HepG2 (cell line): ENCODE measurements at places on chromosomes 4 and X. TPM values are rescaled to one million over a fixed set of nuclear protein-coding genes. Genes with fewer than 3 reads are reported as not detected.

DNA sequence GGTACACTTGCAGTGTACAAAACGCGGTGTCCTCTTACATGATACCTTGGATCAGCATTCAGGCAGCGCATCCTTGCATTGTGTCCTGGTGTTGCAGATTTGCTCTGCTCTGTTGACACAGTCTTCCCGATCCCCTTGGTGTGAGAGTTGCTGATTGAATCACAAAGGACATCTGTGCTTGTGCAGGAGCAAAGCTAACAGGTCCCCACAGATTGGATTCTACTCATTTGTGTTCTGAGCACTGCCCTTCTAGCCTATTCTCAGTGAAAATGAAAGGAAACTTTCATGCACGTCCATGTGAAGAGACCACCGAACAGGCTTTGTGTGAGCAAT lies 171.4 kb downstream of the FRMPD4 start:
- DNase-seq = no peak
- no peak overlapping the region for H3K4me3 ChIP-seq
- no peak overlapping the region for H3K27ac ChIP-seq
- H3K36me3 ChIP-seq = no peaks in the 10 kb centered on the region
- H3K4me1 ChIP-seq = no peaks in the 10 kb centered on the region

DNA sequence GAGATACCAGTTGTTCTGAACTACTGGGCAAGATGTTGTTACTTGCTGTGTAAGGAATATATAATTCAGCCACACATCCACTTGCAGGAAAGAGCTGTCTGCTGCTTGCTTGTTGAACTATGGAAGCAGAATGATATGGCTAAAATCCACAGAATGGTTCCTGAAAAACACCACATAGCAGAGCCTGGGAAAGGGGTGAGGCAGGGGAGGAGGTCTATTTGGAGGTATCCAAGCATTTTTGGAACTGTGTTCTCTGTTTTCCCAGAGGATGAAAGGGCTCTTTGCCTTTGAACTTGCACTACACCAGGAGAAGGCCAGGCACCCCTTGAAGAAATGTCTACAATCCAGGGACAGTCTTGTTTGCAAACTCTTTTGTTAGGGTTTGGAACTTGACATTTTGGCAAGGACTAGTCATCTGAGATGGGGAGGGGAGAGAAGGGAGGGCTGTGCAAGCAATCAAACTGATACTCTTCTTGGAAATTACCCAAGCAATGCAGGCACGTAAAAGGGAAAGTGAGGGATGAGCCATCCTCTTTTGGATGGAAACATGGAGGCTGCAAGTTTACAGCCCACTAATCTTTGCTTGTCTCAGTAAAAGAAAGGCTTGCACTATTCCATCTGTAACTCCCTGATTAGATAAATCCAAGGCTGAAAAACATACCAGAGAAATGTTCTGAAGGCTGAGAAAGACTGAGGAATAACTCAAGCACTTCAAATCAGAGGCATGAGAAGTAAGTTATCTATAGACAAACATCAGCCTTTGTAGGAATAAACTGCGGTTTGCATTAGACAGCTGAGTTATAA lies 141.0 kb downstream of the TSPAN5 start:
- H3K27ac ChIP-seq = no peak overlapping the region
- DNase-seq = peak; percentile 46
- peaks cover 10% of the 10 kb centered on the region; the same call in 1 of the 2 replicates for H3K4me1 ChIP-seq
- no peak overlapping the region for H3K4me3 ChIP-seq
- no peaks in the 10 kb centered on the region for H3K27me3 ChIP-seq
- no peaks in the 10 kb centered on the region for H3K36me3 ChIP-seq

The SLC38A5 gene
- total RNA-seq = 22.3 and 46.1 TPM in 2 replicates

The ANOS1 gene
- not detected in 2 replicates for total RNA-seq

The WDR44 gene
- 3.3 and 4.3 TPM in 2 replicates for total RNA-seq
